Trophoblast cell (in vitro differentiated cells and primary cell): ENCODE measurements at places on chromosomes 11 and 22.
A peak's percentile ranks its signal among the peaks of the same experiment; 100 is the strongest.

DNA sequence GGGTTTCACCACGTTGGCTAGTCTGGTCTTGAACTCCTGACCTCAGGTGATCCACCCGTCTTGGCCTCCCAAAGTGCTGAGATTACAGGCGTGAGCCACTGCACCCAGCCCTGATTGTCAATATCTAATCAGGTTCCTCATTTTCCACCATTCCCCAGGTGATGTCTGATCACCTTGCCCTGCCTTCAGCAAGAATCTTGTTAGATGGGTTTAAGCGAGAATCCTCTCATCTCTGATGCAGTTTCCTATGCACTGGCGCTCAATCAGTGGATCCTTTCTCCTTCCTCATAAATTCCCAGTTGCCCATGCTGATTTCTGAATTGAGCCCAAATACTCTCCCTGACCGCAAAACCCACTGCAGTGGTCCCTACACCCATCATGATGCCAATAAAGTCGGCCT lies 664 bp upstream of the ZC3H7B start:
- peak; percentile 54 for DNase-seq
- H3K27me3 ChIP-seq = no peaks in the 10 kb centered on the region
- H3K4me3 ChIP-seq = no peak overlapping the region
- peaks cover 4% of the 10 kb centered on the region for H3K36me3 ChIP-seq
- peaks cover 7% of the 10 kb centered on the region for H3K4me1 ChIP-seq

DNA sequence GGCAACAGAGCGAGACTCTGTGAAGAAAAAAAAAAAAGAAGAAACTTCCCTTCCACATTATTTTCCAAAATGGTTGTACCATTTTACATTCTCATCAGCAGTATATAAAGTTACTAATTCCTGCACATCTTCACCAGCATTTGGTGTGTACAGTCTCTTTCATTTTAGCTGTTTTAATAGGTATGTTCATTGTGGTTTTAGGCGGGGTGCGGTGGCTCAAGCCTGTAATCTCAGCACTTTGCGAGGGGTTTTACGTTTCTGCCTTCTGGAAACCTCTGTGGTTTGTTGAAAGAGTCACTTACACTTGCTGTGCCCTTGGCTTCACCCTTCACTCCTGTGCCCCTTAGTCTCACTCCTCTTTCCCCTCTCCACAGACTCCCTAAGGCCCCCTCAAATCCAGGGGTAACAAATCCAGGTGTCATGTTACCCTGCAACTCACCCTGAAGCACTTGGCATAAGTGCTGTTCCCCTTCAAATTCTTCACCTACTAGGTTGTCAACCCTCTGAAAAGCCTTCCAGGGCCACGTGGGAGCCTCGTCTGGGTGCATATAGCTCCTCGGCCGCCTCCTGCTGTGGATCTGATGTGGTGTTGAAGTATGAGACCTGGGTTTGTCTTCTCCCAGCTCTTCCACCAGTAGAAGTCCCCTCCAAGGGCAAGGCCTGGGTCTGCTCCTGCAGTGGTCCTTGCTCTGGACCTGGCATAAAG lies 20.8 kb downstream of the TOB2 start:
- H3K27me3 ChIP-seq = no peaks in the 10 kb centered on the region
- no peak for DNase-seq
- no peak overlapping the region for H3K27ac ChIP-seq
- peaks cover 2% of the 10 kb centered on the region for H3K36me3 ChIP-seq

DNA sequence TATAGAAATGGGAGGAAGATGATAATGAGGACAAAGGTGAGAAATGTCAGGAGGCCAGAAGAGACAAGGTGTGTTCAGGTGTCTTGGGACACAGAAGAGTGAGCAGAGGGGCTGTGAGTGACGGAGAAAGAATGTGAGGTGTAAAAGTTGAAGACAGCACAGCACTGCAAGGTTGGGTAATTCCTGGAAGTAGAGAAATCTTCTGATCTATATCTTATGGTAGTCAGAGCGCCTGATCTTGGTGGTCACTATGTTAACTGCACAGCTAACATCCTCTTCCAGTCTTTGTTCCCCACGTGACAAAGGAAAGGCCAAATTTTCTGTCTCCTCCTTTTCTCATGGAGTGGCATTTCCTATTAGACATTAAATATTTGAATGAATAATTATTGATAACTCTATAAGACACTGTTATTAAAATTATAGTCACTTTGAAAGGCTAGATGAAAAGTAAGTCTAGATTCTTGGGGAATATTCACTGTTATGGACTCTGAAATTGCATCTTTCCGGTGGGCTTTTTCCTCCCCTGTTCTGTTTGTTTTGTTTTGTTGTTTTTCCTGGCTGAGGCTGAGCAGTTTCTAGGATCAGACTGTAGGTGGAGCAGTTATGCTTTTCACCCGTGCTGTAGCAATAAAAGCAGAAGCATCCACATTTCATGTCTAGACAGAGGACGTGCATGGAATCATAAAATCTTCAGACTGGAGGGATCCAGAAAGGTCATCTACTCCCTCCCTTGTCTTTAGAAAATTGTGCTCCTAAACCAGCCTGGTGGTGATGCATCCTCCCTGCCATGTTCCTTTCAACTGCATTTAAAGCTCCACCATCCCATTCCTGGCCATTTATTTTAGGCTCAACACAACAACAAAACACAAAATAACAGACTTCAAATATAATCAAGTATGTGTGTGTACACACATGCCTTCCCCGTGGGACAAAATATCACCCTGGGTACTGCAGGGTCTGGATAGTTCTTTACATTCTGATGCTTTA lies 26.6 kb downstream of the SC5D start:
- H3K27me3 ChIP-seq = no peaks in the 10 kb centered on the region
- no peaks in the 10 kb centered on the region for H3K36me3 ChIP-seq
- no peak overlapping the region for H3K4me3 ChIP-seq
- peak; percentile 10 for DNase-seq
- H3K4me1 ChIP-seq = no peaks in the 10 kb centered on the region
- H3K27ac ChIP-seq = no peak overlapping the region

- H3K27ac ChIP-seq = peak overlapping the region; percentile 74
- H3K4me1 ChIP-seq = peaks cover 6% of the 10 kb centered on the region
- DNase-seq = peak; percentile 55
- H3K4me3 ChIP-seq = no peak overlapping the region
- H3K27me3 ChIP-seq = no peaks in the 10 kb centered on the region
Measured at GRCh38 chr11:78424334-78425270, 7.0 kb upstream of the GAB2 start.

DNA sequence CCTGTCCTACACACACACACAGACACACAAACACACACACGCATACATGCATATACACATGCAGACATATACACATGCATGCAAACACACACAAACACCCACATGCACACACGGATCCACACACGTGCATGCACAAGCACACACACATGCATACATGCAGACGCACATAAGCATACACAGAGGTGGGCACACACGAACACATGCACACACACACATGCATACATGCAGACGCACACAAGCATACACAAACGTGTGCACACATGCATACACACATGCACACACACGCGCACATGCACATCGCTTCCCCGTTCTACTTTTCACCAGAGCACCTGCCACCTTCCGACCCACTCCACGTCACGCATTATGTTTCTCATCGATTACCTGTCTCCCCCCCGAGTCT lies 13.2 kb downstream of the PHF21B start:
- no peaks in the 10 kb centered on the region for H3K27me3 ChIP-seq
- H3K4me3 ChIP-seq = peak overlapping the region; percentile 16
- no peak for DNase-seq
- H3K27ac ChIP-seq = no peak overlapping the region
- H3K36me3 ChIP-seq = peaks cover under 1% of the 10 kb centered on the region

DNA sequence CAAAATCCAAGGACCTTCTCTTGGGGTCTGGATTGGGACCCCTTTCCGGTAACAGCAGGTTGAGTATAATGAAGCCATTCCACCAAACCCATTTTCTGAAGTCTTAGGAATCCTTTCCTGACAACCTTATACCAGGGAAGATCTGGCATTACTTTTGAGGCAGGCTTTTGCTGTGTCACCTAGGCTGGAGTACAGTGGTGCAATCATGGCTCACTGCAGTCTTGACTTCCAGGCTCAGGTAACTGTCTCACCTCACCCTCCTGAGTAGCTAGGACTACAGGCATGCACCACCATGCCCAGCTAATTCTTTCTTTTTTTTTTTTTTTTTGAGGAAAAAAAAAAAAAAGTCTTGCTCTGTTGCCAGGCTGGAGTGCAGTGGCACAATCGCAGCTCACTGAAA lies 55.8 kb upstream of the TREH start:
- no peaks in the 10 kb centered on the region for H3K36me3 ChIP-seq
- H3K27me3 ChIP-seq = no peaks in the 10 kb centered on the region
- no peak overlapping the region for H3K27ac ChIP-seq
- no peak overlapping the region for H3K4me3 ChIP-seq
- H3K4me1 ChIP-seq = peaks cover 5% of the 10 kb centered on the region
- peak; percentile 46 for DNase-seq

- no peaks in the 10 kb centered on the region for H3K36me3 ChIP-seq
- no peaks in the 10 kb centered on the region for H3K4me1 ChIP-seq
- no peak overlapping the region for H3K27ac ChIP-seq
- no peaks in the 10 kb centered on the region for H3K27me3 ChIP-seq
- no peak overlapping the region for H3K4me3 ChIP-seq
- no peak for DNase-seq
Measured at GRCh38 chr11:92625894-92626293, 343.6 kb upstream of the MTNR1B start.

DNA sequence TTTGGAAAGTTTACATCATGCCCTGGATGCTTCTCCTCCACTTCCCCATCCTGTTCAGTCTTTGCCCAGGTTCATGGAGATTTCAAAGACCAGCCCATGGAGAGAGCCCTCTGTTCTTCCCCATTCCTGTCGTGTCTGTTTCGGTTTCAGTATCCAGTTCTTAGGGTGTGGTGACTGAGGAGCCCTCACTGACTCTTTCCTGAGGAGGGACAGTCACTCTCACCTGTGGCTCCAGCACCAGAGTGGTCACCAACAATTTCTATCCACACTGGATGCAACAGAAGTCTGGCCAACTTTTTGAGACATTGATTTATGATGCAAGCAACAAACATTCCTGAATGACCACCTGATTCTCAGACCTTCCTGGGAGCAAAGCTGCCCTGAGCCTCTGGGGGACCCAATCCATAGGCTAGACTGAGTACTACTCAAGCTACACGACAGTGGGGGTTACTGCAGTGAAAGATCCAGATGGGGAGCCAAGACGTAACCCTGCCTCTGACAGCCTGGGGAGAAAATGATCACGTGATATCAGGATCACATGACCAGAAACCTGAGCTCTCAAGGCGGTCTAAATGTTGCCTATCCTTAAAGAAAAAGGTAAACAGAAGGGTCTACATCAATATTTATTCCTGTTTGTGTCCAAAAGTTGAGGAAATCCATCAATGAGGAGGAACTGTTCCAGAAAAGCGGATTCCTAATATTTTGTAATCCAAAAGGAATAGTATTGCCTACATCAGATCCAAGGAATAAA lies 76.2 kb upstream of the VPREB1 start:
- no peaks in the 10 kb centered on the region for H3K36me3 ChIP-seq
- H3K4me3 ChIP-seq = no peak overlapping the region
- no peak overlapping the region for H3K27ac ChIP-seq
- DNase-seq = peak; percentile 6

DNA sequence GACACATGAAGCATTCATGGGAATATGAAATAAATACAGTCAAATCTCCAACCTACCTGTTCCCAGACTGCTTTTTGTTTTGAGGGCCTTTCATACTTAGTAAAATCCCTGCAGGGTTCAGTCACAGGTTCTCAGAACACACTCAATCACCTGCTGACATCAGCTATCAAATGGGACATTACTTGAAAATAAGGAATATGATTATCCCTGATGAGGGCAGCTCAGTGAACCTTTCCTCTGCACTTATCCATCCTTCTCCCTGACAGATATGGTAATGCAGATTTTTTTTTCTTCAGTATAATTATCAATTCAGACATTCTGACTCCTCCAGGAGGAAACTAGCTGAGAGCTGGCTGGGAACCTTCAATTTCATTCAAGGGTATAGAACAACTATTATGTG lies 1127.4 kb upstream of the CCDC90B start:
- H3K4me1 ChIP-seq = no peaks in the 10 kb centered on the region
- no peaks in the 10 kb centered on the region for H3K36me3 ChIP-seq
- H3K4me3 ChIP-seq = no peak overlapping the region
- no peaks in the 10 kb centered on the region for H3K27me3 ChIP-seq

DNA sequence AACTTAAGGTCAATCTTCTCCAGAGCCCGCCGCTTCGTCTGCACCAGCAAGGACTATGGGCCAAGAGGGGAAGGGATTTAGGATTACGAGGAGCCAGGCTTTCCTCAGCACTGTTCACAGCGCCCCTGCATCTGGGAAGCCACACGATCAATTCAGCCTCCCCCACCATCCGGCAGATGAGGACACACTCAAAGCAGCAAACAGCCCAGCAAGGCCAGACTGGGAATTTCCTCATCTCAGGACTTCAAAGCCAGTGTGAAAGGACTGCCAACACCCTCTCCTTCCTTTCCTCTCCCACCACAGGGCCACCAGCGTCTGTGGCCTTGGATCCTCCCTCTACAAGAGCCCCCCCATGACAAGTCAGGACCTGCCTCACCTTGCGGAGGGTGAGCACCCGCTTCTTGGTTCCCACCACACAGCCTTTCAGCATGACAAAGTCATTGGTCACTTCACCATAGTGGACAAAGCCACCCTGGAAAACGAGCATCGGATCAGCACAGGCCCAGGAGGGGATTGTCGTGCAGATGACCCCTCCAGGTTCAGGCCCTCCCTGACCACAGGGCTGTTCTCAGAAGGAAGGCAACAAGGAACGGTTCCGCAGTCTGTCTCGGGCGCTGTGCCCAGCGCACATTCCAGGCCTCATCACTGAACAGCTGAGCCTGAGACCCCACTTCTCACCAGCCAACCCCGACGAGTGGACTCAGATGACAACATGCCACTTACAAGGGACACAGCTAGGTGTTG lies 6.0 kb downstream of the RPL3 start:
- H3K27me3 ChIP-seq = no peaks in the 10 kb centered on the region
- H3K27ac ChIP-seq = no peak overlapping the region
- H3K4me3 ChIP-seq = peak overlapping the region; percentile 6

DNA sequence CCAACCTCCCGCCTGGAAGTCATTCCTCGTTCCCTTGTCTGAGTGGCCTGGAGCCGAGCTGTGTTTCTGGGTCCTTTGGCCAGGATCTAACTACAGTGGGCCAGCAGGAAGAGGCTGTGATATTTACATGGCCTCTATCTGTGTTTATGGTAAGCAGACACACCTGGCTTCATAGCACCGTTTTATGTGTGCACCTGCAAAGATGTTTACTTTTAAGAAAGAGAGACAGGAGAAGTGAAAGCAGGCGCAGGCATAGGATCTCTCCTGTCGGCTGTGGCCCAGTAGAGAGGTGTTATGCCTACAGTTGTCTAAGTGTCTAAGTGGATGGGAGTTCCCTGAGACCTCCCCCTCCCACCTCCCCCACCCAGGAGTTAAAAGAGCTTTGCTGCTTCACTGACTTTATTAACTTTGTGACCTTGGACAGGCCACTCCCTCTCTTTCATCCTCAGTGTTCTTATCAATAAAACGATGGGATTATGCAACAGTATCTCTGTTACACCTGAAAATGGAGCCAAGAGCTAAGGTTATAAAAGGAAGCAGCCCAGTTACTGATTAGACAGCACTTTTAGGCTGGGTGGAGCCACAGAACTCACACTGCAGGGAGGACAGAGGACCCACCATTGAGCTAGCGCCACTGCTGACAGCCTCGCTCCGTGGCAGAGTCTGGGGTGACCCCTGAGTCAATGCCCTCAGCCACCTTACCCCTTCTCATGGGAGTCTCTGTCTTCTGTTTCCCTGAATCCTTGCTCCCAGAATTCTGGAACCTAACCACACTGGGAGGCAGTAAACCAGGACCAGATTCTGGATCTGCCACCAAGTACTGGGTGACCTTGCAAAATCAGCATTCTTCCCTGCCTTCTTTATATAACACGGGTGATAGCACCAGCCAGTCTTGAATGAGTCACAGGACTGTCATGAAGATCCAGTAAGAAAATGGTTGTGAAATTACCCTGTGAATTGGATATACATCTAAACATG lies 22.0 kb downstream of the ST14 start:
- H3K4me3 ChIP-seq = peak overlapping the region; percentile 34
- H3K27me3 ChIP-seq = no peaks in the 10 kb centered on the region
- no peak overlapping the region for H3K27ac ChIP-seq
- no peaks in the 10 kb centered on the region for H3K4me1 ChIP-seq
- peak; percentile 80 for DNase-seq
